ENCODE measurements at places on chromosomes 7 and 10.
A peak's percentile ranks its signal among the peaks of the same experiment; 100 is the strongest.

- peak; percentile 15 for DNase-seq
These were observed 533.2 kb upstream of the POM121L12 start for GRCh38 chr7:52502281-52502680.

GRCh38 chr7:66460921-66461361, 167.7 kb upstream of the KCTD7 start:
- DNase-seq: no peak

DNA sequence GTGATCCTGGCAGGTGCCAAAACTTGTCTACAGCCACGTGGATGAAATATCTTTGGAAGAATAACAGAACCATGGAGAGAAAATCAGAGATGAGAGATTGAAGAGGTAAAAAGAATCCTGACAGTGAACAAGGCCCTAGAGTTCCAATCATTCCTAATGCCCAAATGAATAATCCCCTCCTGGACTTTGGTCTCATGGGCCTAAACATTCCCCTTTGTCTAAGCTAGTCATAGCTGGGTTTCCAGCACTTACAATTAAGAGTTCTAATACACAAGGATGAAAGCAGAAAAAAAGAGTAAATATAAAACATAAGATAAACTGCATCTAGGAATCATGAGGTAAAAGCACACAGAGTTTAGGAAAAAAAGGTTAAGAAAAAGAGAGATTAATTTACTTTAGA, 40.2 kb downstream of the ARHGAP12 start:
- DNase-seq: no peak

GRCh38 chr10:17232276-17232960, 4.4 kb downstream of the VIM start:
- no peak for DNase-seq

DNA sequence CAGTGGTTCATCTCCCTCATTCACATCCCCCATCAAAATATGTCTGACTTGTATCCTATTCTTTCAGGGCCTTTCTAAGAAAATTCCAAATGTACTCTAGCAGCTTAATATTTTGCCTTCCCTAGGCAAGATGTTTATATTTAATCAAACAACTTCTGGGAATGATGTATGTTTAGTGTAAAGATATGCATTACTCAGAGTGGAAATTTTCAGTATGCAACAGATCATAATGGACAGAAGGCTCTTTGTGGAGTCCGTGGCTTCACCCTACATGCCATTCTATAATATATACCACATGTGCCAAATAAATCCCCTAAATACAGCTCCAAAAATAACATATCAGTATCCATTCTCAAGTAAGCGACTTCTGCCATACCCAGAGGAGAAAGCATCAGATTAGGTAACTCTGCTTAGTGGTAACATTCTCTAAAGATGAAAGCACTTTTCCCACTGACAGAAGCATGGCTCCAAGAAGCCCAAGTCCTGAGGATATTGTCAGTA, 316.6 kb downstream of the KCNMA1 start:
- DNase-seq: no peak

Data from spinal cord (tissue), 10 donors.